ENCODE measurements at places on chromosomes 6 and 20.

- no peak for DNase-seq
Observed at GRCh38 chr6:52049252-52050050, 38.0 kb downstream of the PKHD1 start.

GRCh38 chr20:24382743-24383142 lies 86.7 kb upstream of the SYNDIG1 start:
- no peak for DNase-seq

DNA sequence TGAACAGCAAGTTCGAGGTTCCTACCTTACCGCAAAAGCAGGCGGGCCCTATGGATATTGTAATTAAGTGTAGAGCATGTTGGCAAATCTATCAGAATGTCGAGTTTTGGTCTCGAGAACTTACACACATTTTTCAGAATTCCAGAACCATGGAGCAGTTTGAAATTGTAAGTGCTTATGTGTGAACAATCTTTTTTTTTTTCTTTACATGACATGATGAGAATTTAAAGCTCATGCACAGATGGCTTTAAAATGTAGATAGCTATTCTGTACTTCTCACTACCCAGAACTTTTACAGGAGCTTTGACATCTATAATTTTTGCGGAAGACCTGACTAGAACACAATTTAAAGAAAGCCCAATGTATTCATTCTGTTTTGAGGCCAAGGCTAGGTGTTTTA lies 117.8 kb upstream of the RSPO3 start:
- no peak for DNase-seq

DNA sequence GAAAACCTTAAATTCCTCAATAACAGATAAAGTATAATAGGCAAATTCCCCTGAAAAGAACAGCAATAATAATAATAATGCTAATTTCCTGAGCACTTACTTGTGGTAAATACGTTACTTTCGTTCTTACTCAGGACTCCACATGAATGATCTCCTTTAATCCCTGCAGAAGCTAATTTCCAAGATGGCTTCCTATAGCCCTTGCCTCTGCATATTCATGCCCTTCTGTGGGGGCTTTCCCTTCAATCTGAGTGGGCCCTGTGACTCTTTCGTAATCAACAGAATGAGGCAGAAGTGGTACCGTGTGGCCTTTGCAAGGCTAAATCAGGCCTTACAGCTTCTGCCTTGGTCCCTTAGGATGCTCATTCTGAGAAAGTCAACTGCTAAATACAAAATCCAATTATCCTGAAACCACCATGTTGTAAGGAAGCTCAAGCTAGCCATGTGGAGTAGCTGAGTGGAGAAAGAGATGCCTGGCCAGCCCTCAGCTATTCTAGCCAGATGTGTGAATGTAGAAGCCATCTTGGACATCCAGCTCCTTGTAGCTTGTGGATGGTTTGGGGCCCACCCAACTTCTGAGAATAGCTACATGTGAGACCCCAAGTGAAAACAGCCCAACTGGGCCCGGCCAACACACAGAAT lies 50.5 kb downstream of the MCUR1 start:
- peak; percentile 15 for DNase-seq

DNA sequence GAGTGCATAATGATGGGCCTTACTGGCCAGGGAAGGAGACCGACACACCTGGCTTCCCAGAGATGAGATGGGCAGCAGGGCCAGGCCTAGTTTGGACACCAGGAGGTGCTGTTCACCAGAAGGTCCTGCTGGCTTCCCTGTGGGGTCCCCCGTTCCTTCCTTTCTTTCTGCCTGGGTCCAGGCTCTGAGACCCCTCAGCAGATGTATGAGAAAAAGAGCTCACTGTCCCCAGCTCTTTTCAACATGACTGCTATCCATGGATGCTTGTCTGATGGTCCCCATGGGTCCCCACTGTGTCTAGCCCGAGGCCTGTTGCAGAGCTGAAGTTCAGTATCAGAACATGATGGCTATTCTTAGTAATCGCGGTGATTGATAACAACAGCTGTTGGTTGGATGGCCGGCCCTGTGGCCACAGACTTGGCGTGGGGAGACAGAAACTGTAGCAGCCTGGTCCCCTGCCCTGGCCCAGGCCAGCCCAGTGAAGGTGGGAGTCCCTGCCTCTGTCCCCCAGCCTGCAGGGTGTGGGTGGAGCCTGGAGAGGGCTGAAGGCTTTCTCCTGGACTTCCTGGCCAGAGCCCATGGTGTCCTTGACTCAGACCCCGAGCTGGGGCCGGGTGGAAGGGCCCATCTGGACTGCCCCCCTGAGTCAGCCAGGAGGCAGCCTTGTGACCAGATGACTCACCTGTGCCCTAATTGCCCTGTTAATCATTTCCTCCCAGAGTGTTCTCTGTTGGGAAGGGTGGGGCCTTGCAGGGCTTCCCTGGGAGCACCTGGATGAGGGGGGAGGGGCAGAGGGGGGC lies 9.9 kb upstream of the BAK1 start:
- DNase-seq, result no peak

GRCh38 chr20:9342651-9343050 lies 171.7 kb upstream of the LAMP5 start:
- no peak for DNase-seq

- DNase-seq, result no peak
Observed at GRCh38 chr20:8536262-8536618, 404.2 kb downstream of the PLCB1 start.

DNA sequence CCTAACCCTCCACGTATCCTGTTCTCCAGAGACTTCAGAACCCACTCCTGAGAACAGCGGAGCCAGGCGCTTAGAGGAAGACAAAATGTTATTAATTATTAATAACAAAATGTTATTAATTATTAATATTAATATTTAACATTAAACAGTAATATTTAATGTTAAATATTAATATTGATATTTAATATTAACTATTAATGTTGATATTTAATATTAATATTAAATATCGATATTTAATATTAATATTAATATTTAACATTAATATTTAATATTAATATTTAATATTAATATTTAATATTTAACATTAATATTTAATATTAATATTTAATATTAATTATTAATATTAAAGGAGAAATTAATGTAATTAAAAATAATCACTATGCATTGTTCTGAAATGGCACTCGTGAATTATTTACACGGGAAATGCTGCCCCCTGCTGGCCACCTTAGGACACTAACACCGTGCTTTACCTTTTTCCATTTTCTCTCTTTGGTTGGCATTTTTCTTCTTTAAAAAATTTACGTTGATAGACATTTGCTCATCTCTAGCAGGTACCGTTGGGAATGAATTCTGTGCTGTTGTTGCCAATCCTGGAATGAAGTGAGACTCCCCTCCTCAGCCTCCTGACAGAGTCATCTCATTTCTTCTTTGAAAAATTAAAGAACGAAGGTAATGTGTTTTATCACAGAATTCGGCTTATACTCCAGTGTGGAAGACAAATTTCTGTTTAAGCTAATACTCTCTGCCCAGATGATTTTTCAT lies 7.5 kb upstream of the GGTLC1 start:
- peak; percentile 15 for DNase-seq

DNA sequence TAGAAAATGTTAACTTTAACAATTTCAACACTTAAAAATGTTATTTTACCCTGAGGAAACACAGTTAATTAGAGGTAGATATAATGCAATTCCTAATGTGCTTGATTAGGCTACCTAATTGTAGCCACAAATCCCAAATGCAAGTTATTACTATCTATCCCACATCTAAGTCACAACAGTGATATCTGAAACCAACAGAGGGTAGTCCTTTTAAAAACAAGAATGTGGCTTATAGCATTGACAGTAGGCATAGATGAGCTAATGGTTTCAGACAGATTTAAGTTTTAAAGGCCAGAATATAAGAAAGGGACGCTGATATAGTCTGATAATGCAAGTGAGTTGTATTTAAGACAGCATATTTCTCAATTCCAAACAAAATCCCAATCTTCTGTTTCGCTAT lies 23.0 kb downstream of the PLN start:
- DNase-seq, result no peak

DNA sequence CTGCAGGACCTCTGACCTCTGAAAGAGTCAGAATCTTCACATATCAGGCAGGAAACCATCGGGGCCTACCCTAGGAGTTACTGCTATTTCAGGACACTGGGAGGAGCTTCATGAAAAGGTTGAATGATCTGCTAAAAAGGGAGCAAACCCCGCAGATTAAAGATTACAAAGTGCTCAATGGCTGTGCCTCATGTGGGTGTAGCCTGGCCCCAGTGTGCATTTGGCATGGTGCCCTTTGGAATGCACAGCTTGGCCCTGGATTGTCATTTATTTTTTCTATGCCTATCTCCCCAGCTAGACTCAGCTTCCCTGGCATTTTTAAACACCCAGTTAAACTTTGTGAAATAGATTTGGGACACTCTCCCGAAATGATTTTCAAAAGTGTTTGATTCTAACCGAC lies 368.5 kb upstream of the SPTLC3 start:
- DNase-seq, result no peak

- DNase-seq, result no peak
Observed at GRCh38 chr6:75794954-75795739, 46.1 kb downstream of the MYO6 start.

DNA sequence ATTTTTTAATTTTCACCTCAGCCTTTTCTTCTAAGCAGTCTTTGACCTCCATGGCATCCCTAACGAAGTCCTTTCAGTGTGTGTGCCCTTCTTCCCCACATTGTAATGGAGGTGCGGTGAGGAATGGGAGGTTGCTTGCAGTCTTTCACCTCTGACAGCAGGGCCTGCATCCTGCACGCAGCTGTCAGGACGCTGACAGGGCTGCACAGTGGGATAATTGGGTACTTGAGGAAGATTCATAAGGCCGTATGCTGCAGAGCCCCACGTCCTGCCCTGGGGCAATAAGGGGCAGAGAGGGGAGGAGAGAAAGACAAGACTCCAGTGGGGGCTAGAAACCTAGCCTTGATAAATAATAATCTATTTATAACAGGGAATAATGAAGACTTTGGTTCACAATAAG lies 184.7 kb downstream of the SAMD5 start:
- DNase-seq, result no peak

DNA sequence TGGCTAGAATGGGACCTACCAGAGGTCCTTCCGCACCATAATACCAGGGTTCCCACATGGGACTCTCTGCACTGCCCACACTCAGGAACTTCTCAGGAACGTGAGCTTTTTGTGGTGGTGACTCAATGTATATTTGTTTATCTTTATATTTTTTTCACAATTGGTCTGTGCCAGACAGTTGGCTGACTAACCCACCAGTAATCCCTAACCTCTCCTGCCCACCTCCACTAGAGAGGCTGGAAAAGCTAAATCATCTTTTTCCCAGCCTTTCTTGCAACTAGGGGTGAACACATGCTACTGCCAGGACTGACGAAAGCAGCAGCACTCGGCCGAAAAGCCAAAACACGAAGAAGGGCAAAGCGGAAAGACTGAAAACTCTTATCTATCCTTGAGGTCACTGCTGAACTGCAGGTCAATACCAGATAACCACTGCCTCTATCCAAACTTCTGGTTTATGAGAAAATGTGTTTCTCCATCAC lies 112.9 kb downstream of the TRERF1 start:
- peak; percentile 59 for DNase-seq

GRCh38 chr20:63433351-63433750 lies 39.1 kb downstream of the KCNQ2 start:
- DNase-seq, result no peak

- no peak for DNase-seq
Observed at GRCh38 chr6:43923376-43924221, 153.6 kb downstream of the VEGFA start.

DNA sequence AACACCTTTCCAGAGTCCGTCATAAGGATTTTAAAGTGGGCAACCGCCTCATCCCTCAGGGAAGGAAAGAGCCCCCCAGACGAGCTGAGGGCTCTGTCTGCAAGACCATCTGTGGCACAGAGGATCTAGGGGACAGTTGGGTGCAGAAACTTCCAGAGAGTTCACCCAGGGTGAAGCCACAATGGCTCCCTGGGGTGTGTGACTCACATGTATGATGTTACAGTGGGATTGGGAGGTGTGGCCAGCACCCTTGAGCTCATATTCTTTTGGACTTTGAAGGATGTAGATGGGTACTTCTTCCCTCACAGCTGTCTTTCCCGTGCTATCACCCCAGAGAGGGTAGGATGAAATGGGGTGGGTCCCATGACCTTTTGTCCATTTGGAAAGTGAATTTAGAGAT lies 95.5 kb downstream of the NCR2 start:
- DNase-seq, result no peak

DNA sequence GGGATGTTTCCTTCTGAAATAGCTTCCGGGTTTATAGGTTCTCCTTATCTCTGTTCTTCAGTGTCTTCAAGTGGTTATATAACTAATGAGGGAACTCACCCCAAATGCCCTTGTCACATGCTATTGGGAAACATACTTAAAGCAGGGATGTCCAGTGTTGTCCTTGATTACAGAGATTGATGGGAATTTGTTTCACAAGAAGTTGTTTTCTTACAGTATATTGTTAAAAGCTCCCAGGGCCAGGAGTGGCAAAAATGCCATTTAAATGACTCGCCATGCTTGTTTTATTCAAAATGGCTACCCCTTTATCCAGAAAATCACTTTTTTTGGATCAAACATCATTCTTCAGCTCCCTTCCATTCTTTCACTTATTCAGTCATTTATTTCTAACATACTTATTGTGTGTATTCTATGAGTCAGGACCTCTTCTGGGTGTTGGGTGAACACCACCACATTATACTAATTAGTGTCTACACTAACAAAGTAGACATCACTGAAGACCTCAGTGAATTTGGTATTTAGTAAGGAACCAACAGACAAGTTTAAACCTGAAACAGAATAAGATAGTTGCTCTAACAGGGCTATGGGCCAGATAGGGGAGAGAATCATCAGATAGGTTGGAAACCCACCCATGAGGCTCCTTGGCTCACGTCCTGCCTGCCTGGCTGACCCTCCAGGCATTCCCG lies 791.1 kb downstream of the MAFB start:
- no peak for DNase-seq

DNA sequence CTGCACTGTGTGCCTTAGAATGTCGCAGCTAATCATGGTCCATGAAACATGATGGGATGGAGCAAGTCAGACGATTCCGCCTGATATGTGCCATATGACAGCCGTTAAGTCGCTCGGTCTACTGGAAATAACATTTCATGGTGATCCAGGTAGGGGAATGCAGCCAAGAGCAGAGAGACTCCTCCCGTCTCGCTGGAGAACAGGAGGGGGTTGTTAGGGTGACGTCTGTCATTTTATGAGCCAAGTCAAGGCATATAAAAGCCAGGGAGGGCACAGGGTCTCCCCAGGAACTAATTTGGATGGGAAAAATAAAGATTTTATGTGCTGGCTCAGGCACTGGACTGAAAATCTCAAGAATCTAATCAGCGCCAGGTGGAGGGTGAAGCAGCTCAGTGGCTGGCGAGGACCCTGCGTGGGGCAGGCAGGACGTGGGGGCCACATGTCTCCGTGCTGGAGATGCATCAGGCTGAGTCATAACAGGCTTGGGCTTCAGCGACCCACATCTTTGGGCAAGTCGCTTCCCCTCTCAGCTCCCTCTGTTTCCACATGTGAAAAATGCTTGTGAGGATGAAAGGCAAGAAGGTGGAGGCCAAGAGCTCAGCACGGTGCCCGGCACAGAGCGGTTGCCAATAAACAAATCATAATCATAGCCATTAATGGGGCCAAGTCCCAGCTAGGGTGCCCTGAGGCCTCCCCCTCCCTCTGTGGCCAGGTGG lies 234.6 kb downstream of the ANKRD60 start:
- DNase-seq, result no peak

DNA sequence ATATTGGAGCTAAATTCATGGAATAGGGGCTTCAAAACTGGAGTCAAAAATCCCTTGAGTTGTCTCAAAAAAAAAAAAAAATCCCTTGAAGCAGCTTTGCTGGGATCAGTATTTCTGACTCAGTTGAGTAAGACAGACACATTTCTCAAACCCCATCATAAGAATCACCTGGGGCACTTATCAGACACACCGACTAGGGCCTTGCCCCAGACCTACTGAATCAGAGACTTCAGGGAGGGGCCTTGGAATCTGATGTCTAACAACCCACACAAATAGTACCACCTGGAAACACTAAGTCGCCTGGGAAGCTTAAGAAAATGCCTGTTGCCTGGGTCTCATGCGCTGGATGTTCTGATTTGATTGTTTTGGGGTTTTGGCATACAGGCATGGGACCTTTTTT lies 44.9 kb upstream of the RNF144B start:
- DNase-seq, result no peak

All from T-helper 2 cell treated with Interferon-gamma antibody and Interleukin-4, amounts not matched to agents 5 μg/mL and 100 μg/mL, for 36 hours (primary cell).